ENCODE measurements at places on chromosomes 12 and 14.

DNA sequence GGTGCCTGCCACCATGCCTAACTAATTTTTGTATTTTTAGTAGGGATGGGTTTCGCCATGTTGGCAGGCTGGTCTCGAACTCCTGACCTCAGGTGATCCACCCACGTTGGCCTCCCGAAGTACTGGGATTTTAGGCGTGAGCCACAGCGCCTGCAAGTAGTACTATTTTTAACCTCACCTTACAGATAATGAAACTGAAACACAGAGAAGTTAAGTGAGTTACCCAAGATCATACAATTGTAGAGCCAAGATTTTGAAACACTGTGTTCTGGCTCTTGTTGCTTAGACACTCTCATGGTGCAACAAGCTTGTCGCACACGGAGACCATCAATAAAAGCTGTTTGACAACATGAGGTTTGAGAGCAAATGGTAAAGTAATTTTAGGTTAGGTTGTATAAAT lies 159.1 kb upstream of the LMNTD1 start:
- DNase-seq: no peak

- DNase-seq: no peak
These were observed 181.4 kb downstream of the EFCAB11 start for GRCh38 chr14:89773151-89773550.

DNA sequence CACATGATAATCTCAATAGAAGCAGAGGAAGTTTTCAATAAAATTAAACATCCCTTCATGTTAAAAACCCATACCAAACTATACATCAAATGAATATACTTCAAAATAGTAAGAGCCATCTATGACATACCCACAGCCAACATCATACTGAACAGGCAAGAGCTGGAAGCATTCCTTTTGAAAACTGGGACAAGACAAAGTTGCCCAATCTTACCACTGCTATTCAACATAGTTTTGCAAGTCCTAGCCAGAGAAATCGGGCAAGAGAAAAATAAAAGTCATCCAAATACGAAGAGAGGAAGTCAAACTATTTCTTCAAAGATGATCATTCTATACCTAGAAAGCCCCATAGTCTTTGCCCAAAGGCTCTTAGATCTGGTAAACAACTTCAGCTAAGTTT lies 454.7 kb upstream of the PRICKLE1 start:
- no peak for DNase-seq

GRCh38 chr14:89781046-89781445 lies 173.5 kb downstream of the EFCAB11 start:
- DNase-seq: no peak

DNA sequence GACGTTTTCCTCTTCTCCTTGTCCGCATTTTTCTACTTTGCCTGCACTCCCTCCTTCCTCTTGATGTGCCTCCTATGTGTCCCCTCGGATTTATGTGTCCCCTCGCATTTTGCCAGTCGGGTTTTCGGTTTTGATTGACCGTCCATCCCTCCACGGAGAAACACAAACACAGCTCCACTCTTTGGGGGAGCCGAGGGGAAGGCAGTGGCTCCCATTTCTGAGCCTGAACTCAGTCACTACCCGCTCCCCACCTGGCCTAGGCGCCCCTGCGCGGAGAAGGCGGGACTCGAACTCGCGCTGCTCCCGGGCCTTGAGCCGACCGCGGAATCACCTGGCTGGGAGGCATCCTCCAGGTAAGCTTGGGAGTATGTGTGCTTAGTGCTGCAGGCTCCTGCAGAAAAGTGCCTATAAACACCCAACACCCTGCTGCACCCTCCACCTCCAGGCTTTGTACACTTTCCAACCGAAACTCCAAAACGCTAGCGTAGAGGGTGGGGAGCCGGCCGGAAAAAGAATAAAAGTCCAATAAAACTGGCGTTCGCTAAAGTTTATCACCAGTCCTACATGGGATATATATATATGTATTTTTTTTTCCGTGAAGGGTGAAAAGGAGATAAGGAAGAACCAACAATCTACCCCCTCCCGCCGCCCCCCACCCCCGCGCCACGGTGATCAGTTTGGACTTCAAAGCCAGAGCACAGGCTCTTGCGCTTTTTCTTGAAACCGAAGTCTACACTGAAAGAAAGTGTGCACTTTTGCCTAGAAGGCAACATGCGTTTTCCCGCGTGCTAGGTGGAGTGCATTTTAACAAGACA lies 3.3 kb upstream of the CCND2 start:
- DNase-seq: peak; percentile 48

DNA sequence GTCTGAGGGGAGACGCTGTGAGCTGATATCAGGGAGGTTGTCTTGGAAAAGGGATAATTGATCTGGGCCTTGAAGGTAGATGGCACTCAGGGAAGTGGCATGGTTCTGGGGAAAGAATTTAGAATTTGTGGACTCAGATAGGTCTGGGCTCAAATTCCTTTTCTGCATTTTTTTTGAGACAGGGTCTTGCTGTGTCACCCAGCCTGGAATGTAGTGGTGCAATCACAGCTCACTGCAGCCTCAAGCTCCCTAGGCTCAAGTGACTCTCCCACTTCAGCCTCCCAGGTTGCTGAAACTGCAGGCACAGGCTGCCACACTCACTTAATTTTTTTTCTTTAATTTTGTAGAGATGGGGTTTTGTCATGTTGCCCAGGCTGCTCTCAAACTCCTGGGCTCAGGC lies 98.1 kb upstream of the NCOR2 start:
- DNase-seq: no peak

DNA sequence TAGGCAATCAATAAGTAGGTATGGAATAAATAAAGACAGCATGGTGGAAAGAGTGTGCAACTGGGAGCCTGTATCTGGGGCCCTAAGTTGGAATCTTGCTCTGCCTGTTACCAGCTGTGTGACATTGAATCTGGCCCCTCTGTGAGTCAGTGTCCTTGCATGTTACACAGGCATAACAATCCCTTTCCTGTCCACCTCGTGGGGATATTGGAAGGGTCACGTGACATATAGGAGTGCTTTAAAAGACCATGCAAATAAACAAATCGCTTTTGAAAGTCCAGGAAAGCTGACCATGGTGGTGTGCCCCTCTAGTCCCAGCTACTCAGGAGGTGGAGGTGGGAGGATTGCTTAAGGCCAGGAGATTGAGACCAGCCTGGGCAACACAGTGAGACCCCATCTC lies 51.1 kb upstream of the VRK1 start:
- DNase-seq: no peak
